ENCODE measurements at places on chromosomes 4 and X. TPM values are rescaled to one million over a fixed set of nuclear protein-coding genes. Genes with fewer than 3 reads are reported as not detected.

DNA sequence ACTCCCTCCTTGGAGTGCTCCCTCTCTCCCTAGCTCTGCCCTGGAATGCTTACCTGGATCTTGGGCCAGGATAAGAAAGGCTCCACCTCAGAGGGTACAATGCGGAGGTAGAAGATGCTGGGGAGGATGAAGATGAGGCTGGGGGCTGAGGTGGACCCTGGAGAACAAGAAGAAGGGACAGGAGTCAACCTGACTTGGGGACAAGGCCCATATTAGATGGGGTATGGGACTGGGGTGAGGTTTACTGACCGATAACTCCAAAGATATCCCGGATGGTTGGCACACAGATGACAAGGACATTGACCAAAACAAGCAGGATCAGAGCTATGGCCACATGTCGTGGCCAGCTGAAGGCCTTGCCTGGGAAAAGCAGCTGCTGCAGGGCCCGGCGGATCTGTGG, 10.6 kb downstream of the SLC38A5 start:
- no peaks in the 10 kb centered on the region for H3K27me3 ChIP-seq
- H3K4me3 ChIP-seq: no peak overlapping the region
- no peak for DNase-seq
- no peaks in the 10 kb centered on the region for H3K4me1 ChIP-seq
- no peaks in the 10 kb centered on the region for H3K36me3 ChIP-seq
- no peak overlapping the region for H3K27ac ChIP-seq

Gene TLR1
- total RNA-seq: not detected

- no peak for DNase-seq
- no peaks in the 10 kb centered on the region for H3K27me3 ChIP-seq
- peaks cover 28% of the 10 kb centered on the region for H3K4me1 ChIP-seq
- H3K4me3 ChIP-seq: no peak overlapping the region
Measured at GRCh38 chr4:152957437-152958171, 21.5 kb downstream of the FHDC1 start.

- peaks cover 4% of the 10 kb centered on the region for H3K27me3 ChIP-seq
- no peaks in the 10 kb centered on the region for H3K36me3 ChIP-seq
- H3K4me3 ChIP-seq: no peak overlapping the region
- no peaks in the 10 kb centered on the region for H3K4me1 ChIP-seq
- DNase-seq: no peak
Measured at GRCh38 chr4:99614491-99614890, 39.9 kb downstream of the MTTP start.

Data from HFFc6 (cell line).